ENCODE measurements at places on chromosomes 16 and 17. TPM values are rescaled to one million over a fixed set of nuclear protein-coding genes. Genes with fewer than 3 reads are reported as not detected.

DNA sequence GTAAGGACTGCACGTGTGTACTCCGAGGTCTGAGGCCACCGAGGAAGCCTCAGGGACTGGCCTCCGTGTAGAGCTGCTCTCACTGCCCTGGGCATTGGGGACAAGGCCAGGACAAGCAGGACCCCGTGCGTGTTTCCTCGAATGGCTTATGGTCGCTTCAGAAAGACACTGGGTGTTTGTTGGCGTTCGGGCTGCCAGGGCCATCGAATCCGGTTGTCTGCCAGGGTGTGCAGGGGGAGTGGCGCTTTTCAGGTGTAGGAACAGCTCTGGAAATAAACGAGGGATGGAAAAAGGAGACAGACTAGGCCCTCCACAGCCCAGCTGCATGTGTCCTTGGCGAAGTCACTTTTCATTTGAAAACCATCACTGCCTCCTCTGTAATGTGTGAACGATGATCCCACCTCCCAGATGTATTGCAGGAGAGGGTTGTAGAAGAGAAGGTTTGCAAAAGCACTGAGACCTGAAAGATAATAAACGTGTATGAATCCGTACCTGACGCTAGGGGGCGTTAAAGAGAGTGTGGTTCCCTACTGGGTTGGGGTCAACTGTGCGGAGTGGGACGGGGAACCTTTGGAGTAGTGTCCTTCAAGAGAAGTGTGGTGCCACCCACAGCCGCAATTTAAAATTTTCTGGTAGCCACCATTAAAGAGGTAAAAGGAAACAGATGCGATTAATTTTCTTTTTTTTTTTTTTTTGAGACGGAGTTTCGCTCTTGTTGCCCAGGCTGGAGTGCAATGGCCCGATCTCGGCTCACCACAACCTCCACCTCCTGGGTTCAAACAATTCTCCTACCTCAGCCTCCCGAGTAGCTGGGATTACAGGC is 2.1 kb upstream of the ZSCAN10 start:
- no peak for DNase-seq

DNA sequence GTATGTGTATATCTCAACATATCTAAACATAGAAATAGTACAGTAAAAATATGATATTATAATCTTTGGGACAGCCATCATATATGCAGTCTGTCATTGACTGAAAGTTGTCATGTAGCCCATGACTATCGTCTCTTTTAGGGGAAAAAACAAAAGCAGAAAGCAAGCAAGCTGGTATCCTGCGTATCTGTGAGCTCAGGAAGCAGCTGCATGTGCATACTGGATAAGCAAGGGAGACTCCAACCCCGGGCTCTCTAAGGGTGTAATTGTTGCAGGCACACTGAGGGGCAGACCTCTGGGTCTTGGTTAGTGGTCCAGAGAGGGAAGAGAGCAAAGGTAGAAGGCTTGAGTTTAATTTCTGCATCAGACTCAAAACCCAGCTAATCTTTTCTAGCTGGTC is 581.1 kb downstream of the MAF start:
- no peak for DNase-seq

- no peak for DNase-seq
Observed at GRCh38 chr17:50523208-50523607, 9.3 kb upstream of the EPN3 start.

DNA sequence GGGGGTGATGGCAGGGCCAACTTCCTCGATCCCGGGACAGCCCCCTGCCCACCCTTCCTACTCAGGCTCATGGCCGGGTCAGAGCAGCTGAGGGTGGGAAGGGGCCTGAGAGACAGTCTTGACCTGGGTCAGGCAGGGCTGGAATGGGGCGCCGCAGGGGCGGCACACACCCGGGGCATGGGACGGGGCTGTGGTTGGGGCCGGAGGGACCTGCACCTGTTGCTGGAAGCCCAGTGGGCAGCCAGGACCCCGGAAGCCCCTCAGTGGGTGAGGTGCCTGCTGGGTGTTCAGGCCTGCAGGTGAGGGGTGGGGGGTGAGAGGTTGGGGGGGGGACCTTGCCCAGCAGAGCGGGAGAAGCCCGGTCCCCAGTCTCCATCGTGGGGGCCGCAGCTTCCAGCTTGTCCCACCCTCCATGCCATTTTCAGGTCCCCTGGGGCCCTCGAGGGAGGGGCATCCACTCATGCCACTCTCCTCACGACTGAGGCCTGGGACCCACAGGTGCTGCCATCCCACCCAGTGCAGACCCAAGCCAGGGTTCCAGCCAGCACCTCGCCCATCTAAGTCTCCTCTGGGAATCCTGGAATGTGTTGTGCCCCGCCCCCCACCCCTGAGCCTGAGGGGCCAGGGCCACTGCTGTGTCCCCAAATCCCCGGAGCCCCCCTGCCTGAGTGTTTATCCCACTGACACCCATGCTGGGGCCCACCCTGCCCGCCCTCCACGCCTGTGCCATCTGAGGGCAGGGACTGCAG is 43.4 kb upstream of the ACSF3 start:
- no peak for DNase-seq

CYBA gene
- total RNA-seq, result 58.9 TPM

All from left cardiac atrium (tissue), 4 donors.